Stimulated activated CD8-positive, alpha-beta memory T cell treated with anti-CD3 and anti-CD28 coated beads, Interleukin-15, amount 100 ng/mL, for 4 hours (primary cell): ENCODE measurements at places on chromosomes 6 and 20.

- no peak for DNase-seq
Measured at GRCh38 chr6:62037445-62037844, 248.6 kb downstream of the KHDRBS2 start.

GRCh38 chr6:35317483-35318195, 20.0 kb downstream of the DEF6 start:
- no peak for DNase-seq

- DNase-seq, result no peak
Measured at GRCh38 chr6:56551409-56552120, 91.1 kb downstream of the DST start.

DNA sequence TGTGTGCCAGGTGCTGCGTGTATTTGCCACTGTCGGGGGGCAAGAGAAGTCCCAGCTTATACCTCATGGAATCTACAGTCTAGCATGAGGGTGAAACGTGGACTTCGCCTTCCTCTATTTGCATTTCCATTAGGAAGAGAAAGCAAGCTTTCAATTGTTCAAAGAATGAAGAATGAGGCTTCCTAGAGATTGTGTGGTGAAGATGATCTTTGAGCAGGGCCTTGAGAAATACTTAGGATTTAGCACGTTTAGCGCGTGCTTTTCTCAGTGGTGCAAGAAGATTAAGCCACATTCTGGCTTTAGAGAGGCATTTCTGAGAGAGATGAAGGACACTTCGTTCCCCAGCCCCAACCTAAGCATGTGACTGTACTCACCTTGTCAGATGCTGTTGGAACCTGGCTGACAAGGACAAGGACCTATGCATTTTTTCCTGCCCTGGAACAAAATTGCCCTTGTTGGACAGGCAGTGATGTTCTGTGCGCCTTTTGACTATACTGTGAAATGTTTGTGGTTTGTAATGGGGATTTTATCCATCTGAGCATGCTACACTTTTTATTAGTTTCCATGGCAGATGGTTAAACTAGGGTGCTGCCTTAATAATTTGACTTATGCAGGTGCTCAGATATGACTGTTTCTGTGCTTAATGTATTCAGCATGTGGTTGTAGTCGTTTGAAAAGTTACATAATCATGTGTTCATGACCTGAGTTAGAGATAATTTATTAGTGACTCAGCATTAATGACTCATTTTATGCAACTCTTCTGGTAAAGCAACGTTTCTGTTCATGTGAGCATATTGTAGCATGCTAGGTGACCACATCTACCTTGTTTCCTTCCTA, 10.7 kb downstream of the TULP4 start:
- DNase-seq, result no peak

- DNase-seq, result no peak
Measured at GRCh38 chr6:133610227-133610840, 278.6 kb upstream of the TCF21 start.

- DNase-seq, result peak; percentile 56
Measured at GRCh38 chr20:51500311-51500710, 42.2 kb downstream of the NFATC2 start.

DNA sequence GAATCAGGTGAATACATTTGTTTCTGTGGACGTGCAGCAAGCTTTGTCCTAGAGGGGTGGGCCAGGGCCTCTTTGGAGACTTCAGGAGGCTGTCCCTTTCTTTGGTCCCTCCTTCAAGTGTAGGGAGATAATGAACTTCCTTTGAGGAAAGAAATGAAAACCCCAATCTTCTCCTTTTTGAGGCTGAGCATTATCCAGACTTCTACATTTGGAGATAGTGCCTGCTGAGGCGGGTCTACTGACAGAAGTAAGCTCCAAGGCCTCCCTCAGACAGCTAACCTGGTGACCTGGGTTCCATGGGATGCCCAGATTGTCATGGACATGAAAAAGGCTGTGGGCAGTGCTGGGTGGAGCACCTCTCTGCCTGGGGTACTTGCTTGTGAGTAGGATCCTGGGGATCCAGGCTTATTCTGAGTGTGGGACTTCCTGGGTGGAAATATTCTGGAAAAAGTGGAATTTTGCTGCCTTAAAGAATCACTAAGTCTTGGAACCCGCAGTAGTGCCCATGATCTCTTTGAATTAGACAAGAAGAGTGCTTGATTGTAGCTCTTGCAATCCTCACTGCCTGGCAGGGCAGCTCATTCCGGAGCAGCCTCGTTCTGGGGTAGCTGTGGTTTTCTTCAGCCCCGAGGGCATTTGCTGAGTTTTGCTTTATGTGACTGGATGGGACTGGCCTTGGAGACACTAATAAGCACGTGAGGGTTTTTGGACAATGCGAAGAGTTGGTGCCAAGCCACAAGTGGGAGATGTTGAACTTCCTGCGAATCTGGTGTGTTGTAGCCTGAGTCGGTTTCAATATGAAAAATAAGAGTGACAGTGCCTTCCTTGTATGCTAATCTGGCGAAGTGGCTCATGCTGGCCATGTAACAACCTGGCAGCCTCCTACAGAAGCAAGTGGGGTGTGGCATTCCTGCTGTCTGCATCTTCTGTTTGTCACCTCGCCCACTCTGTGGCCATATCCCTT, 28.1 kb downstream of the SNRNP48 start:
- DNase-seq, result no peak

DNA sequence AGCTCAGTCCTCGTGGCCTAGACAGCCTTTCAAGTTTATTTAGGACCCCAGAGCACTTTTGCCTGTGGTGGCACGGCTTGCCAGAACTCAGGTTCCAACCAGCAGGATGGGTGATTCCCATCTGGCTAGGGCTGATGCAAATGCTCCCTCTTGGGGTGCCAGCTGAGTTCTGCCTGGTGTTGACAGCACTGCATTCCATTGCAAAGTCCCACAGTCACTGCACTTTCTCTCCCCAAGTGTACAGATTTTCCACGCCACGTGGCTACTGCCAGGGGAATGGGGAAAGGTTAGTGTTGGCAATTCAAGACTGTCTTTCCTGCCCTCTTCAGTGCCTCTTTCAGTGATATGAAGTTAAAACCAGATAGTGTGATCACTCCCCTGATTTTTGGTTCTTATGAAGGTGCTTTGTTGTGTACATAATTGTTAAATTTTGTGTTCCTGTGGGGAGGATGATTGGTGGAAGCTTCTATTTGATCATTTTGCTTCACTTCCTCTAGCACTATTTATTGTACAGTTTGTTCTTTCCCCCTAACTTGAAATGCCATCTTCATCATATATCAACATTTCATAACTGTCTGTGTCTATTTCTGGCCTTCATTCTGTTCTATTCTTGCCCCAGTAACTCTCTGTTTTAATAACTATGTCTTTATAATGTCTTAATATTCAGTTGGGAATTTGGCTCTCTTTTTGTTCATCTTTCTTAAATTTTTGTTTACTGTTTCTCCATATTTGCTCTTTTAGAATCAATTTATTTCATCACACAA, 86.2 kb downstream of the CFAP61 start:
- no peak for DNase-seq

DNA sequence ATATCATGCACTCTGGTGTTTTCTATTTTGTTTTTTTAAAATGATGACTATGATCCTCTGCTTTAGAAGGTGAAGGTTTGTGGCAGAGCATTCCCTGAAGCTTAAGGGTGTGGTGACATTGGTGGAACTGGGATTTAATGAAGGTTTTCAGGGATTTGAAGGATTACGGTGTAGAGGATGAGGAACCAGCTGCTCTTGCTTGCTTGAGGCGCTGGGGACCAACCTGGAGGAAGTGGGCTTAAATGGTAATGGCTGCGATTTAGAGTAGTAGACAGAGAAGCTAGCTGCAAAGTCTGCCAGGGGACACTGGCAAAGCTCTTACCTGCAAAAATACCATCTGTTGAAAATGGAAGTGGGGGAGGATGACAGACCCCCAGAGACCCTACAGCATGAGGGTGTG, 241.8 kb downstream of the CLIC5 start:
- no peak for DNase-seq

DNA sequence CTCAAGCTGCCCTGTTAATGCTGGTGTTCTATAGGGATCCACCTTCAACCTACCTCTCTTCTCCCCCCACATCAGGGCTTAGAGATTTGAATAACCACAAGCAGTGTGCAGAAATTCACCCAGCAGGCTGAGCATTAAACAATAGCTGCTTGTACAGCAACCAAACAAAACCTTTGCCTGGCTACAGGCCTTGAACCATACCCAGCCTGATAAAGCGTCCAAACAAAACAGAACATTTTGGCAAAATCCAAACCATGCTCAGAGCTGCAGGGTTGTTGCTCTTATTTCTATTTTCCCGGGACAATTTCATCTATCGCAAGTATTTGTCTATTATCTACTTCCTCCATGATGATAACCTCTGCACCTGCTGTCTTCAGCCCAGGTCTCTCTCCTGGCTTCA, 142.3 kb downstream of the UNC5CL start:
- DNase-seq, result no peak

DNA sequence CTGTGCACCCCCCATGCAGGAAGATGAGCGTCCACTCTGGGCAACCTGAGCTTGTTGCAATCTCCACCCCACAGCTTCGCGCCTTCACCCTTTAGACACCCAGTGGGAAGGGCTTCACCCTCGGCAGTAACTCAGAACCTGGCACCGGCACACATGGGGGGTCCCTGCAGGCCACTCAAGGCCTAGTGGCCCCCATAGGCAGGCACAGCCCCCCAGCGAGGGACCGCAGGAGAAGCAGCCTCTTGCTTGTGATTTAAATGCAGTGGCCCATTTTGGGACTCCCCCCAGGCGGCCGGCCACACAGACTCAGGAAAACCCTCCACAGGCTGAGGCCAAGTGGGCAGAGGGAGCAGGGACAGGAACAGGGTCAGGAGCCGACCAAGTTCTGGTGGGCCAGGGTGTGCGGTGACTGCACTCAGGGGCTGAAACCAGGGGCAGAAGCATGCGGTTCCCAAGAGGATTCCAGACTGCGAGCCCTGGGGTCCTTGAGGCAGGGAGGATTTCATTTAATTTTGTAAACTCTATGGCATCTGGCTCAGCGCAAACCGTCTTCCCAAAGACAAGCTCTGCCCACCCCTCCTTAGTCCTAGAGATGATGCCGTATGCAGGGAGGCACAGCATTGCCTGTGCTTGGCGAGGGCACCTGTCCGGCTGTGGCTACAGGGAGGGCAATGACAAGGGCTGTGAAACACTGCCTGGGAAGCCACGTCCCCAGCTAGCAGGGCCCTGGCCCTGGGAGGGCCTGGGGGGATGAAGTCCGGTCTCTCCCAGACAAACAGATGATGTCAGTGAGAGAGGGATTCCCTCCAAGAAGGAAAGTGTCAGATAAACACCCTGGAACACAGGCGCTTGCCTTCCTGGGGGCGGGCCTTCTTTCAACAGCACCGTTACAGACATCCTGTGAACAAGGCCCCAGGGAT, 52.9 kb upstream of the GPR31 start:
- DNase-seq, result no peak

DNA sequence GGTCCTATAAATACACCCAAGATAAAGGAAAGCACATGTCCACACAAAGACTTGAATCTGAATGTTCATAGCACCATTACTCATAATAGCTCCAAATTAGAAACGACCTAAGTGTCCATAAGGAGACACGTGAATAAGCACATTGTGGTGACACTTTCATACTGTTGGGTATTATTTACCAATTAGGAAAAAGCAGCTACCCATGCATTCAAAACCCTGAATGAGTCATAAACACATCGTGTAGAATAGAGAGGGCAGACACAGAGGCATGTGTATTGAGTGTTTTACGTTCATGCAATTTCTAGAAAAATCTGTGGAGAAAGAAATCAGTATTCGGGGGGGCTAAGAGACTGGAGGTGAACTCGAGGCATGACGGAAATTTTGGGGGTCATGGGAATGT, 396.7 kb downstream of the THBS2 start:
- DNase-seq, result no peak

DNA sequence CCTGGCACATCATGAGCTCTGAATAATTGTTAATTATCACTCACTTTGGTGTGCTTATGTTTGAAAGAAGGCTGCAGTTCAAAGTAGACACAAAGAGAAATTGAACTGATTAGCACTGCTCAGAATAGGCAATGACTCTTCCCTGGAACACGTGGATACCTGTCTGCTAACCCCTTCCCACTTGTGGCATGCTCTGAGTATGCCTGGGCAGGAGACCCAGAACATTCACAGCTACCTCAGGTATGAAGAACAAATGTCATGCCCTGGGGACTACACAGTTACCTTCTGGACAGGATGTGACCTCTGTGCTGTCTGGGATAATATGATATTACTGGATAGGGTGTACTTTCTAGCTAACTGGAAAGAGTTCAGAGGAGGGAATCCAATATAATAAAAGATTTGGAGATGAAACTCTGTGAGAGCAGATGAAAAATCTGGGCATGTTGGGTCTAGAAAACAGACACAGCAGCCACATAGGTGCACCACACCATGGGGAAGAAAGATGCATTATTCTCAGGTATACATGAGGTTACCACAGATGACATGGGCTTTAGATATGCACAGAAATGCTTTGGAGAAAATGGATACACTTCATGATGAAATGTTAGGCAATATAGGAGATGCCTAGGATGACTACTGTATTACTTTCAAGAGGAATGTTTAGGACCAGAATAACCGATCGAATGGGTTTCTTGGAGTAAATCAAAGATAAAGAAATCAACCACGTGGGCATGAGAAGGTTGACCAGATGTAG, 324.2 kb upstream of the PREP start:
- no peak for DNase-seq

GRCh38 chr6:26241033-26241895, 123.7 kb upstream of the BTN3A2 start:
- DNase-seq, result peak; percentile 56
